ENCODE measurements at places on chromosomes 1 and 21.

DNA sequence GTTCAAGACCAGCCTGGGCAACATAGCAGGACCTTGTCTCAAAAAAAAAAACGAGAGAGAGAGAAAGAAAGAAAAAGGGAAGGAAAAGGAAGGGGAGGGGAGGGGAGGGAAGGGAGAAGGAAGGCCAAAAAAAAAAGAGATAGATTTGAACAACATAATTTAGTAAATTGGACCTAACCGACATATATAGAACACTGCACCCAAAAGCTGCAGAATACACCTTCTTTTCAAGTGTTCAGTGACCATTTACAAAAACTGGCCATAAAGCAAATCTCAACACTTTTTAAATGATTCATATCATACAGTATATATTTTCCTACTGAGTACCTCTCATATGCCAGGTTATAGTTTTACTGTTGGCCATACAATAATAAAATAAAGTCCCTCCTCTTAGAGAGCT lies 6.9 kb downstream of the TSTD1 start:
- no peak for DNase-seq

GRCh38 chr1:223763881-223764280 lies 51.5 kb downstream of the CAPN2 start:
- DNase-seq: no peak

DNA sequence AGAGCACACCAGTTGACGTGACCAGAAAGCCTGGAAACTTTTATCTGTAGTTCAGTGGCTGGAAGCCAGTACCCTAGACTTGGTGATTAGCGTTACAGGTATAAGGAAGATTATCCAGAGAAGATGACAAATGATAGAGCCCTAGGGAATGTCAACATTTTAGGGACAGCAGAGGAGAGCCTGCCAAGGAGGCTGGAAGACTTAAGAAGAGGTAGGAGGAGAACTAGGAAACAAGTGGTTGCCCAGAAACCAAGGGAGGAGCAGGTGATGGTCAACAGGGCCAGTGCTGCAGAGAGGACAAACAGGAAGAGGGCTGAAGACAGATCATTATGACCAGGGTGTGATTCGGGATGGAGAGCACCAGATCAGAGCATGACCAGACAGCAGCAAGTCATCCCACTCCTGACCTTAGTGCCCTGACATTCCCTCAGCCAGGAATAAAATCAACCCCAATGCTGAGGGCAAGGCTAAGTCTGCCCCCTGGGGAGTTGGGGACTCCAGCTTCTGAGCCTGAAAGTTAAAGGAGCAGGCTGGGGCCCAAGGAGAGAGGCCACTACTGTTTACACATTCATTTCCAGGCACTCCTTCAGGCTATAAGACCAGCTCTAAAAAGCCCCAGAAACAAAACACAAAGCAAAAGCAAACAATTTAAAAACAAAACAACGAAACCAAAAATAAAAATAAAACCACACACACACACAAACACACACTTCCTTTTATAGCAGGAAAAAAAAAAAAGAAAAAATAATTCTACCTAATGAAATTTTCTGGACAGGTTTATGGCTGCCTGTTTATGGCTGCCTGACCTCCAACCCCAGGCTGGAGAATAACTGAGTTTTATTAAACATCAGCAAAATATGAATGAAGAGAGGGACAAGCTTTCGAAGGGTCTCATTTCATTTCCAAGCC lies 48.6 kb upstream of the LRRC52 start:
- DNase-seq: no peak

- no peak for DNase-seq
Measured at GRCh38 chr1:238135708-238136664, 245.3 kb upstream of the ZP4 start.

DNA sequence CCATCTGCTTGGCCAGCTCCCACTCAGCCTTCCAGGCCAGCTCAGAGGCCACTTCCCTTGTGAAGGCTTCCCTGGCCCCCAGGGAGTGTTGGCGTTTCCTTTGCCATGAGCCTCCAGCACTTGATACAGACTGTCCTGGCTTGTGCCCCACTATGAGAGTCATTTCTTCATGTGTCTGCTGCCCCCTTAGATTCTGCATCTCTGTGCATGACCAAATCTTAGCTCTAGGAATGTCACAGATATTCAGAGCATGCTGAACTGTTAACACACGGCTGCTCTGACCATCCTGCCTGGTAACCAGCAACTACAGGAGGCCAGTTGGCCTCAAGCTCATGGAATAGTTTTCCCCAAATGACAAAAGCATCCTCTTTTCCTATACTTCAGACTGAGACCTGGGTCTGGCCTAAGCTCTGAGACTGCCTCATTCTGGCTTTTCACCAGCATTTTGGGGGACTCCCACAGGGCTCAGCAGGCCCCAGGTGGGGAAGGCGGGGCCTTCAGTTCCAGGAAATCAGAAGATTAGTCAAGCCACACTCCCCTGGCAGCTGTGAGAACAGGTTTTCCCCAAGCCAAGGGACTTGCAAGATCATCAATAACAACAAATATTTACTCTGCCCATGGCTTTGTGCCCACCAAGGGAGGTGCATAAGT lies 182.6 kb upstream of the EDN2 start:
- no peak for DNase-seq

DNA sequence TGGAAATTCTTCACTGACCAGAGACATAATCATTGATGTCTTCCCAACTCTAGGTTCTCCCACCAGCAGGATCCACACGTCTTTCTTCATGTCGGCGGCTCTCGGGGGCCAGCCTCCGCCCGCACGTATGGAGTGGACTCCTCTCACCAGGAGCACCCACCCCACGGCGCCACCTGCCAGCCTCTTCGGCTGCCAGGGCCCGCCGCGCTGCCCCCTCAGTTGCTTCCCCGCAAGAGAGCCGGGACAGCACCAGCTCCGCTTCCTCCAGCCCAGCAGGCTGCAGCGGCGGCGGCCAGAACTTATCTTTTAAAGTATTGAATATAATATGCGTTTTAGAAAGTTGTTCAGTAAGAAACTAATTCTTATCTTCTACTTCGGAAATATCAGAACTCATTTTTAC lies 273.5 kb downstream of the LIPI start:
- no peak for DNase-seq

DNA sequence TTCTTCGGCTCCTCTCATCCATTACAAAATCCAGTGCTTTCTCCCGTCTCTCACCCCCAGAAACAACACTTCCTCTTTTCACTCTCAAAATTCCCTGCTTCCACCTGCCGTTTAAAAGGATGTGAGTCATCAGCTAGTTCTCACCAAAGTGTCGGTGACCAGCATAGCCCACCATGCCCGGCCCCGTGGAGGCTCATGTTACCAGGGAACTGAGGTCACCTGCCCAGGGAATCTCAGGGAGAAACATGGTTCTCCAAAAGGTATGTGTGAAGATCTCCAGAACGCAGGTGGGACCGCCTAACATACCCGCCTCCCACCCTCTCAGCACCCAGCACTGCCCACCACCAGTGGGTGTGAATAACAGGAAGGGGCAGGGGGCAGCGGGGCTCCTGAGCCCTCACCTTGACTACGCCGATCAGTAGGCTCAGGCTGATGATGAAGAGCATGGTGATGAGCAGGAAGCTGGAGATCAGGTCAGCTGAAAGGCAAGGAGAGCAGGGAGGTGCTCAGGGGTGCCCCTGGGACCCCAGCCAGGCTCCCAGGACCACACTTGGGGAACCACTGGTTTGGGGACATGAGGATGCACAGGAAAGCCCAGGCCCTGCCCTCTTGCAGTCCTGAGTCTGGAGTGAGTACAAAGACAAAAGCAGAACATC lies 16.2 kb downstream of the LAPTM5 start:
- no peak for DNase-seq

- DNase-seq: no peak
Measured at GRCh38 chr1:31877544-31877943, 60.6 kb downstream of the PTP4A2 start.

DNA sequence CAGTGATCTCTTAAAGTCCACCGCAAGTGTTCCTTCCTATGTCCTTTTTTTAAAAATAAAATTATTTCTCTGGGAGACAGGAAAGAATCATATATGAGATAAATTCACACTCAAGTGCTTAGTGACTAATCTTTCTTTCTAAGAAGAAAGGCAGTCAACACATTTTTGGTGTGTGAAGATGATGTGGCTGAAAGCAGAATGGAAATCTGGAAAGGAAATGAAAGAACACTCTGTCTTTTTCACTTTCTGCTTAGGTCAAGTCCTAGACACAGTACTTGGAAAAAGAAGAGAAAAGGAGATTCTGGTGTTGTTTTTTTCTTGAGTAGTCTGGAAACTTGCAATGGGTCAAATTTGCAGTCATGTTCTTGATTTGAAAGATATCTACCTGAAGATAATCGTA lies 45.5 kb upstream of the PRRX1 start:
- no peak for DNase-seq

- no peak for DNase-seq
Measured at GRCh38 chr1:44310006-44310405, 45.1 kb downstream of the ERI3 start.

DNA sequence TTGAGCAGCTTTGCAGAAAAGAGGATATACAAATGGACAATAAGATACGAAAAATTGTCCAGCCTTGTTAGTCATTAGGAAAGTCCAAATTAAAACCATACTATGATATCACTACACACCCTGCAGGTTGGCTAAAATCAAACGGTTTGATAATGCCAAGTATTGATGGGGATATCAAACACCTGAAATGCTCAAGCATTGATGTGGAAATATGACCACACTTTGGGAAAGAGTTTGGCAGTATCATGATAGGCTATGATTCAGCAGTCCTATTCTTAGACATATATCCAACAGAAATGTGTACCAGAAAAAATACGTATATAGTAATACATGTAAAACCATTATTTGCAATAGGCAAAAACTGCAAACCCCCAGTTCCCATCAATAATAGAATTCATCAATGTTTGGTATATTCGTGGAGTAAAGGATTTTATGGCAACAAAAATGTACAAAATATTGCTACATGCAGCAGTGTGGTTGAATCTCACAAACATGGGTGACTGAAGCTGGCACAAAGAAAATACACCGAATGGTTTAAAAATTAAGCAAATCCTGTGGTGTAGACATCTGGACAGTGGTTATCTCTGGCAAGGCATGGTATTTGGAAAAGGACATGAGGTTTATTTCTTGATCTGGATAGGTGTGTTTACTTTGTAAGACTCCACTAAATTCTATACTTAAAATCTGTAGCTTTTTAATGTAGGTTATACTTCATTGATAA lies 243.2 kb downstream of the FGGY start:
- no peak for DNase-seq

- DNase-seq: no peak
Measured at GRCh38 chr21:41349619-41350390, 12.0 kb upstream of the MX2 start.

GRCh38 chr1:71304125-71304524 lies 223.3 kb upstream of the ZRANB2 start:
- DNase-seq: no peak

GRCh38 chr1:31013187-31013864 lies 52.2 kb downstream of the PUM1 start:
- peak; percentile 20 for DNase-seq

DNA sequence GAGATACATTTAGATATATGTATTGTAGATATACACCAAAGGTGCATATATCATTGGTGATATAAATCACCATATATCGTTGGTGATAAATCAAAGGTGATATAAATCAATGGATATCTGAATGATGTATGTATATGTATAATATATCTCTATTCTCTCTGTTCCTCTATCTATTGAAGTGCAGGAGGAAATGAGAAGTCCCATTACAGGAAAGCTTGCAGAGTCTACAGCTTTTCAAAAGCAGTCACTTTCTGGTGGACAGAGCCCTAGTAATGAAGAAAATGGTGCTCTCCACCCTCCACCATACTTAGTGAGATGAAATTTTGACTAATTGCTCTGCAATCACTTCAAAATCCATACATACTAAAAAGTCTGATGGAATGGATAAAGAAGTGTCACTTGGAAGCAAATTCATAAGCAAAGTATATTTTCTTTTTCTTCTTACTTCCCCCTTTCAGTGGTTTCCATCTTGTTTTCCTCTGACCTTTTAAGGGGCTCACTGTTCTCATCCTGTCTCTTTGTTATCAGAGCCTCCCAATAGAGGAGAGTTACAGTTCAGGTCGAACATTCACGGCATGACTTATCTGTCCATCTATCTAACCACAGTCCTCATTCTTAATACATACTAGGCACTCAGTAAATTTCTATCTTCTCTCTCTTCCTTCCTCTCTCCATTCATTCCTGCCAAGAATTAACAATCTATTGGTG lies 227.2 kb downstream of the KCNJ6 start:
- no peak for DNase-seq

DNA sequence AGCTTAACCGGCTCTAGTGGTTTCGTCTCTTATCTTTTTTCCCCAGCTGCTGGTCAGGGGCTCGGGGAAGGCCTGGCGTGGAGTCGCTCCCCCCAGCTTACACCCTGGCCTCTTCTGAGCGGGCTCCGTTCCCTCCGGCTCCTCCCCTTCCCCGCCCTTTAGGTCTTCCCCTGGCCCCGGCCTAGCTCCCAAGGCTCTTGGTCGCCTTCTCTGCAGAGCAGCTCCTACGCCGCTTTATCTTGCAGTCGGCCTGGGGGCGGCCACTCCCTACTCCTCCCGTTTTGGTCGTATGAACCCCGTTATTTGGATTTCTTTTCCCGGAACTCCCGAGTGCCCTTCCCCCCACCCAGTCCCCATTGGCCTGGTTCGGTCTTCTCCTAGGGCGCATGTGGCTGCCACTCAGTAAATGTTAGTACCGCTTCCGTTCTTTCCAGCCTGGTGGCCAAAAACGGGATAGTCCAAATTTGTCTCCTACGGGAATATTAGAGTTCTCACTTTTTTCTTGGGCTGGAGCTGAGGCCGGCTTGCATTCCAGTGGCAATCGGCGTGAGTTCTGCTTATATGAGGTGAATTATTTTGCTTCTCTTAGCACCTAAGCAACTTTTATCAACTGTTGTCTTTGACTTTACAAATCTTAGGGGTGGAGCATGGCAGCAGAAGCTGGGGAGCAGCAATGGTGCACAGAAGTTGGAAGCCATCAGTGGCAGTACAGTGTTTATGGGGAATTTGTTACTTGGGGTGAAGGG lies 467 bp downstream of the THRAP3 start:
- DNase-seq: peak; percentile 79

DNA sequence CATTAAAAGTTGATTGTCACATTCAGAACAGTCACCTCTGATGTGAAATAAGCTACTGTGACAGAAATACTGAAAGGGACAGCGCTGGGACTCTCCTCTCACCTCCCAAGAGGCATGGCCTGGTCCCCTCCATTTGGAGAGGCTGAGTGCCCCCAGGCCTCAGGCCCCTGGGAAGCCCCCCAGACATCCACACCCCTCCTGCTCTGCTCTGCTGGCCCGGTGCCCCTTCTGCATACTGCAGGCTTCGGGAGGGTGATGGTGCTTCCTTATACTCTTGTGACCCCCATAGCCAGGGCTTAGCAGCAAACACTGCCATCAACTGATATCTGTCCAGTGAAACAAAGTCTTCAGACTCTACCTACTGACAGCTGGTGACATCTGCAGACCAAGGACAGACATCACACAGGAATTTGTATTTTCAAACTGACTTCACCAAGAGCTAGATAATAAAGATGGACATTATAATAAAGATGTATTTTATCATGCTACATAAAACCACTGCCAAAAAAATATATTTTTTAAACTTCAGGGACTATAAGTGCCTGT lies 36.9 kb downstream of the C2CD2 start:
- DNase-seq: no peak

DNA sequence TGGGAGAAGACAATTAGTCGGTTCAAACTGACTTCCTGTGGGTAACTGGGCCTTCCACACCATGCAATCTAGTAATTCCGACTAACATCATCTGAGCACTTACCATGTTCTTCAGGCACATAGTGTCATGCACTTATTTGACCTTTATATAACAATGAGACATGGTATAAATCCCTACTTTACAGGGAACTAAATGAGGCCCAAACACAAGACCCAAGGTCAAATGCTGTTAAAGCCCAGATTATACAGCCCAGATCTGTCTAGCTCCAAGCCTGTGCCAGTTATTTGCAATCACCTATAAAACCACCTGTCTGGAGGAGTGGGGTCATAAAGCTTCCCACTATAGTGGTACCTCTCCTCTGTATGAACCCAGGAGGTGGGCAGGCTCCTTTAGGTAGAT lies 40.8 kb downstream of the JAK1 start:
- no peak for DNase-seq
